ENCODE measurements at places on chromosomes 3 and 15.

DNA sequence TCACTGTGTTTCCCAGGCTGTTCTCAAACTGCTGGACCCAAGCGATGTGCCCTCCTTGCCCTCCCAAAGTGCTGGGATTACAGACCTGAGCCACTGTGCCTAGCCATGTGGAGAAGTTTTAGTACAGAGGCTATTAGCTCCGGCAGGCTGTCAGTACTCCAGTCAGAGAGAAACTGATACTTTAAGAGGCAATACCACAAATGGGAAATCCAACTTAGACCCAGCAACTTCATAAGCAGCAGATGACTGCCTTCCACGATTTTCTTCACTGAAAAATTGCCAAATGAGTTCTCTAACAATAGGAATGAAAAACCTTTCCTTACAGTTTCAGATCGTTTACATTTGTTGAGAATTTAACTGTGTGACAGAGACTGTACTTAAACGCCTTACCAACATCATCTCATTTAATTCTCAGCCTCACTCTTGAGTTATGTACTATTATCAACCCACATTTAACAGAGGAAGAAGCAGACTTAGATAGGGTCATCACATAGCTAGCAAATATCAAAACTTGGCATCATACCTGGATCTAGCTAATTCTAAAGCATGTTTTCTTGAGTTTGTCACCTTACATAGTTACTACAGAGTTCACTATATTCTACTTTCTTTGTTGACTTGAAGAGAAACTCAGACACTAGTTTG lies 127.4 kb downstream of the TCF12 start:
- DNase-seq = no peak

GRCh38 chr3:126197854-126198584 lies 17.6 kb upstream of the ALDH1L1 start:
- DNase-seq = peak; percentile 49

DNA sequence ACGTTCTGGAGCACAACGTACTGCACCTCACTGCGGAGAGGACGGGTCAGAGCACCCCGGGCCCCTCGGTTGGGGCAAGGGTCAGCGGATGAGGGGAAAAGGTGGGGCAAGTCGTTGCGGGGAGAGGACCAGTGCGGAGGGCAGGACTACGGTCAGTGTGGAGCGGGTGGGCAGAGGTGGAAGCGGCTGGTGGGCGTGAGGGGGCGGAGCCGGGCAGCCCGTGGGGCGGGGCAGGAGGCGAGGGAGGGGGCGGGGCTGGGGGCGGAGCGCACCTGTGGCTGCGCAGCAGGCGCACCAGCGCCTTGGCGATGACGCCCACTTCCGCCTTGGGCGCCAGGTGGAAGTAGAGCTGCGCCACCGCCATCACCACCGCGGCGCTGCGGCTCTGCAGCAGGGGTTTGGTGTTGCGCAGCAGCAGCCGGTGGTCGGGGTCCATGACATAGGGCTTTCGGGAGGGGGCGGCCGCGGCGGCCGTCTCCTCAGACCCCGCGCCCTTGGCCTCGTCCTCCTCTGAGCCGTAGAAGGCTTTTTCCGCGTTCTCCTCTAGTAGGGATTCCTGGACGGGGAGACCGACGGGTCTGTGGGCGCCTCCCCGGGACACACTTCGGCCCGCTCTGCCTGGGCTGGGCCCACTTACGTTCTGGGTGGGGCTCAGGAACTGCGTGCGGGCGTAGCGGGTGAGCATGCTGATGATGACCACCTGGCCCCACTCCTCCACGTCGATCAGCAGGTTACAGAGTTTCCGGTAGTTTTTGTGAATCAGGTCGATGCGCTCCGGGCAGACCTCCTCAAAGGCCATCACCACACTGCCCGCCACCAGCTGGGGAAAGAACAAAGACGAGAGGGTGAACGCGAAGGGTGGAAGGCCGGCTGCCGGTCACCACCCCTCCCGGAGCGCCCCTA lies 29.2 kb downstream of the AP3B2 start:
- no peak for DNase-seq

GRCh38 chr3:194840661-194841514 lies 155.2 kb downstream of the FAM43A start:
- DNase-seq = no peak

DNA sequence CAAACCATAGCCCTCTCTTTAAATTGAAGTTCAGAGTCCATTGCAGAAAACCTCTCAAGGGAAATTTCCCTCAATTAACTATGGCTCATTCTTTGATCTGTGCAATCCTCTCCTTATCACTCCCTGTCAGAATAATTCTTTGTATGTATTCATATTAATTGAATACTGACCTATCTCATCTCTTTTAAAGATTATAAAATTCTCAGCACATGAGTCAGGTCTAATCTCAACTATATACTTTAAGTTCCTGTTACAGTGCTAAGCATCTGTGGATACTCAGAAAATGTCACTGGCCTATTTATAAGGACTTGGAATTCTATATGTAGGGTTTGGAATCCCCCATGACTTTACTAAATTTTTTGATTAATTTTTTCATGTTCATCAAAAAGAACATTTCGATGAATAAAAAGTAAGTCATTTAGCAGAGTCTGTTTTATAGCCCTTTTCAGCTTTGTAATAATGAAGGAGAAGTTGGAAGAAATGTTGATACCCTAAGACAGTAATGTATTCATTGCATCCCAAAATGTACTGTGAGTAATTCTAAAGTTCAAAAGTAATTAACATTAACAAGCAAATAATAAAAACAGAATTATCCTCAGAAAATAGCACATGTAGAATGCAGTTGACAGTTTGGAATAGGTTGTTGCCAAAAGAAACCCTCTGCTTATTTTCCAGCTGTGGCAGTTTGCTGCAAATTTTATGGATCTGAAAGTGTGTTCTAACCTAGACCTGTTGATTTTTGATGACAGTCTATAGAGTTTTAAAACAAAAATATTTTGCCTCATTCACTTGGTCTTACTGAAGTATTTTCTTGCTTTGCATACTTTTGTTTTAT lies 503.4 kb upstream of the CBLB start:
- no peak for DNase-seq

GRCh38 chr3:171058058-171058457 lies 31.5 kb upstream of the SLC2A2 start:
- DNase-seq = no peak

DNA sequence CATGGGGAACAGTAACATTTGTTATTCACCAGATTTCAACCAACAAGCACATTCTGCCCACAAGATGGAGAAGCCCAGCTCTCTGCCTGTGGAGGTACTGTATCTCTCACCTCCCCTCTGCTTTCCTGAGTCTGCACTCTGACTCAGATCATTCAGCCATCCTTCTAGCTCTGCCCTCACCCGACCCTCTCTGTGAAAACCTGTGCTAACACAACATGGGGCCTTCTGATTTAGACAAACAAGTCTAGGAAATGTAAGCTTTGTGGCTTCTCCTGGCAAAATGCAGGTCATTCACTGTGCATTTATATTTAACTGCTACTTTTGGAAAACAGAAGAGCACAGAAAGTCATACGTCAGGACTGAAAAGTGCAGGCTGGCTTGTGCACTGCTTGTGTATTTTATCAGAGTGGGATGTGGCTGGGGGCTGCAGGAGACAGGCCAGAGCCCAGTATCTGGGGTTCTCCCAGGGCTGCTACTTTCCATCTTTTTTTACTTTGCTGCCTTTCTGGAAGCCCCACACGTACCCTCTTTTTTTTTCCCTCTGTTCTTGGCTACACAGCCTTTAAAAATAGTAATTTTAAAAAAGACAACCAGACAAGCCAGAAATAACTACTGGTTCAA lies 50.8 kb downstream of the SUSD5 start:
- peak; percentile 14 for DNase-seq

DNA sequence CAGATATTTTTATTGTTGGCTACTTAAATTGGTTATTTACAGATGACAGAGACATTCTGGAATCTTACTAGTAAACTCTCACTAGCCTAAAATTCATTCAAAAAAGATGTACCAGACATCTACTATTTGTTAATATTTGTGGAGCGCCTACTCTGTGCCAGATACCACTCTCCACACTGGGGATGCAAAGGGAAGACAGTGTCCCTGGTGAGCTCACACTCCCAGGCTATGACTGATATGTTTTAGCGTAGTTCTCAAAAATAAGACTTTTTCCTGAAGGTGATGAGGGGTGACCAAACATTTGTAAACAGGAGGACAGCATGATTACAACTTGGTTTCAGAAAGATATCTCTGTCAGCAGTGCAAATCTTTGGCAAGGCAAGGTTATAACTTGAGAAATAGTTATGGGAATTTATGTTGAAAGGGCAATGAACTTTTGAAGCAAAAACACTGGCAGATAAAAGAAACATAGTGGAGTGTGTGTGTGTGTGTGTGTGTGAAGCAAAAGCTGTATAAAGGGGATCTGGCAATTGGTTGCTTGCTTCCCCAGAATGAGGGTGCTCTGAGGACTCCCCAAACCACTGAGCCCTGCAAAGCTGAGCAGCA lies 51.2 kb downstream of the HACD2 start:
- no peak for DNase-seq

- DNase-seq = peak; percentile 6
Measured at GRCh38 chr3:161558236-161558635, 61.6 kb downstream of the OTOL1 start.

- DNase-seq = no peak
Measured at GRCh38 chr3:161523916-161524315, 27.3 kb downstream of the OTOL1 start.

DNA sequence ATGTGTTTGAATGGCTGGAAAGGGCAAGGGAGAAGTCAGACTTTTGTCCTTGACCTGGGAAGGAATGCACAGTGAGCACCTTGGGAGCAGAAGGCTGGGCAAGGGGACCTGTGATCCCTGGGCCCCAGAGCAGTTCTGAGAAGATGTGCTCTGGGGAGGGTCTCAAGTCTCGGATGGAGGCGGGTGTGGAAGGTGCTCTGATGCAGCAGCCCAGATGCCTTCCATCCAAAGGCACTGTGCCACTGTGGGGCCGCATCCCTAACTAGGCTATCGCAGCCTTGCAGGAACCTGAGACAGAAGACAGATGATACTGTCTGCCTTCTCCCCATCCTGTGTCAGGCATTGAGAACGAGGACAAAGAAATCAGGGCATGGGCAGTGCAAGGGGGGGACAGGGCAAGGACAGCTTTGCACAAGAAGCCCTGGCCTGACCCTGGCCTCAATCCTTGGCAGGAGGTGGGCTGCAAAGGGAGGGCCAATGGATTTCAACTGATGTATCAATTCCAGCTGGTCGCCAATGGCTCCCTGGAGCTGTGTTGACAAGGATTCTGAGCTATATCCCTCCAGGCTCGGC lies 14.6 kb upstream of the PRKCD start:
- DNase-seq = no peak

- peak; percentile 89 for DNase-seq
Measured at GRCh38 chr3:99394831-99395778, 243.3 kb upstream of the COL8A1 start.

GRCh38 chr3:58484045-58484721 lies 7.7 kb upstream of the KCTD6 start:
- no peak for DNase-seq

DNA sequence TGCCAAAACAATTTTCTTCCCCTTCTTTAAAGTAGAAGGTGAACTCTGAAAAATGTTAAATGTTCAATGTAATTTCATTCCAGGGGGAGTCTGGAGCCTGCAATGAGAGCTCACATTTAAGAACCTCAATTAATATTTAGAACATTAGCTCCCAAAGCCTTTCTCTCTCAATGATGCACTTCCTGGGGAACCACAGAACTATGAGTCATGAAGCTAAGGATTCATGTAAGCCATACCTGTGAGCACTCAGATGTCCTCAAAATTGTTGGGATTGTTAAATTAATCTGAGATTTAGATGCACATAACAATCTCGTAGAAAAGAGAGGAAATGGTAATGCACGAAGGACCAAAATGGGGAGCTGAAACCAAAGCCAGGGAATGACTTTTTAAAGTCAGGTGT lies 244.2 kb upstream of the LRIG1 start:
- no peak for DNase-seq

Data from LHCN-M2 (cell line).